Transverse colon (tissue), 4 donors: ENCODE measurements at places on chromosomes 3 and 15. TPM values are rescaled to one million over a fixed set of nuclear protein-coding genes. Genes with fewer than 3 reads are reported as not detected.

- H3K27me3 ChIP-seq, result no peaks in the 10 kb centered on the region
- no peaks in the 10 kb centered on the region for H3K4me1 ChIP-seq
- H3K36me3 ChIP-seq, result peaks cover 79% of the 10 kb centered on the region
- H3K4me3 ChIP-seq, result no peak overlapping the region
- H3K27ac ChIP-seq, result no peak overlapping the region
- DNase-seq, result no peak
Observed at GRCh38 chr3:42640771-42641370, 12.6 kb upstream of the ZBTB47 start.

GRCh38 chr15:57097246-57097645, 178.8 kb downstream of the TCF12 start:
- no peak overlapping the region for H3K4me3 ChIP-seq
- no peaks in the 10 kb centered on the region for H3K36me3 ChIP-seq
- no peaks in the 10 kb centered on the region for H3K27me3 ChIP-seq
- peaks cover 12% of the 10 kb centered on the region for H3K4me1 ChIP-seq

SMCO1 gene
- total RNA-seq, result not detected

- H3K4me3 ChIP-seq, result no peak overlapping the region
- no peak for DNase-seq
- no peaks in the 10 kb centered on the region for H3K4me1 ChIP-seq
Observed at GRCh38 chr15:36004891-36005490, 459.0 kb upstream of the DPH6 start.

- H3K36me3 ChIP-seq, result no peaks in the 10 kb centered on the region
- H3K27me3 ChIP-seq, result no peaks in the 10 kb centered on the region
- H3K4me1 ChIP-seq, result no peaks in the 10 kb centered on the region
Observed at GRCh38 chr3:109532257-109533216, 195.2 kb upstream of the DPPA4 start.

DNA sequence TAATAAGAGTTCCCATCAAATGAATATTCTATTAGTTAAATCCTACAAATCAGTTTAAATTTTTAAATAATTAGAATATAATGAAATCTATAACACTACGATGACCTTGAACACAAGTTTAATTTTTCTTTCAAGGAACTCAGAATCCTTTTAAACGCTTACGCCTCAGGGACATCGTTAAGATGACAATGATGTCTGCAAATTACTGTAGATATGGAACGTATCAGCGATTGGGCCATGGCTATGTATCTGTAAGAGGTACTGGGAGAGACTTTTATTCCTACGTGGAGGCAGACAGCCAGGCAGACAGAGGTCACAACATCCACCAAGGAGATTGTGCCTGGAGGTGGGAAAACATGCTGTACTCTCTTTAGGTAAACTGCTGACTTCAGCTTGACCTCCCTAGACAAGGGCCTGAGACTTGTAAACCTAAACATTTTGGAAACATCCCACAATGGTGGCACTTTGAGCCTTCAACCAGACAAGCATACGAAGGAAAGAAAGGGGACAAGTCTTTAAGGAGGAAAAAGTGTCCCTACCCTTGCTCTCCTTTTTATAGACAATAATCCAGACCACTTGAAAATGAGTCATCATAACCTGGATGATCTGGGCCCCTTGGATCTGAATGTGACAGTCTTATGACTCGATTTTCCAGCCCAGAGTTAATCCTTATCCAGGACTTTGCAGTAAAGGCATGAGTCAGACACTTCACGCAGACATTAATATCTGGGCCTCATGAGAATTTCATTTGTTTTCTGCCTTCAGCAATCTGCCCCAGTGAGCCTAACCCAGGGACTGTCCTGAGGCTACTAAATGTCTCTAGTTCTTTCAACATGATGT, 6.8 kb upstream of the LDHAL6B start:
- H3K27ac ChIP-seq, result no peak overlapping the region
- H3K4me3 ChIP-seq, result no peak overlapping the region
- H3K36me3 ChIP-seq, result peaks cover 33% of the 10 kb centered on the region
- H3K4me1 ChIP-seq, result no peaks in the 10 kb centered on the region
